Fibroblast of skin of back (primary cell): ENCODE measurements at places on chromosomes 7 and 10.

DNA sequence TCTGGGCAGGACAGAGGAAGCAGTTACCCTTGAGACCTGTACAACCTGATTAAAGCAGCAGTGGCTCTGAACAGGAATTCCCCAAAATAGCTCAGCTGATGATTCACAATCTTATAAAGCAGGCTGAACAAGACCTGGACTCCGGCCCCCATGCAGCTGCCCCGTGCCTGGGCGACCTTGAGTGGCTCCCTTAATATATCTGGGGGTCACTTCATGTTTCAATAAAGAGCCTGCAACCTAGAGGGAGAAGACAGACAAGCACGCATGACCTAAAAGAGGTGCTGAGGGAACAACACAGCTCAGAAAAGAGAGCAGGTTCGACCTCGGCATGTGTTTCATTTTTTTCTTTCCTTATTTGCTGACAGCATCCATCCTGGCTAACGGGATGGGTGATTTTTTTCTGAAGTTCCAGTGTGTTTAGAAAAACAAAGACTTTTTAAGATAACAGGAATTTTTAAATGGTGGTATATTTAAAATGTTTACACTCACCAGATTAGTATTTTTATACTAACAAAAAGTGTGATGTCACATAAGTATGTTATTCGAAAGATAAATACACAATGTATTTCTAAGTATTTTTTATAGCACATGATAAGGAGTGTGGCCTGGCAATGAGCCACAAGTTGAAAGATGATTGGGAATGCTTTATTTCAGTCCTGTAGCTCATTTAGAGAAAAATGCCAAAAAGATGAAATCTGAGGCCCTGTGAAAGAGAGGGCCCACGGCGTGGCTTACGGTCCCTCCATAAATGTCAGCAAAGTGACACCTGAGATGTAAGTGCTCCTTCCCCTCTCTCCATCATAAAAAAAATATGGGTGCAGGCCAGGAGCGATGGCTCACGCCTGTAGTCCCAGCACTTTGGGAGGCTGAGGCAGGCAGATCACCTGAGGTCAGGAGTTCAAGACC, 161.3 kb downstream of the SLIT1 start:
- peak; percentile 96 for DNase-seq

GRCh38 chr10:20949967-20950366, 52.9 kb upstream of the NEBL start:
- no peak for DNase-seq

- DNase-seq = no peak
Observed at GRCh38 chr7:98788966-98789365, 80.8 kb downstream of the TMEM130 start.

GRCh38 chr10:121823993-121824463, 103.8 kb downstream of the ATE1 start:
- DNase-seq = peak; percentile 58

DNA sequence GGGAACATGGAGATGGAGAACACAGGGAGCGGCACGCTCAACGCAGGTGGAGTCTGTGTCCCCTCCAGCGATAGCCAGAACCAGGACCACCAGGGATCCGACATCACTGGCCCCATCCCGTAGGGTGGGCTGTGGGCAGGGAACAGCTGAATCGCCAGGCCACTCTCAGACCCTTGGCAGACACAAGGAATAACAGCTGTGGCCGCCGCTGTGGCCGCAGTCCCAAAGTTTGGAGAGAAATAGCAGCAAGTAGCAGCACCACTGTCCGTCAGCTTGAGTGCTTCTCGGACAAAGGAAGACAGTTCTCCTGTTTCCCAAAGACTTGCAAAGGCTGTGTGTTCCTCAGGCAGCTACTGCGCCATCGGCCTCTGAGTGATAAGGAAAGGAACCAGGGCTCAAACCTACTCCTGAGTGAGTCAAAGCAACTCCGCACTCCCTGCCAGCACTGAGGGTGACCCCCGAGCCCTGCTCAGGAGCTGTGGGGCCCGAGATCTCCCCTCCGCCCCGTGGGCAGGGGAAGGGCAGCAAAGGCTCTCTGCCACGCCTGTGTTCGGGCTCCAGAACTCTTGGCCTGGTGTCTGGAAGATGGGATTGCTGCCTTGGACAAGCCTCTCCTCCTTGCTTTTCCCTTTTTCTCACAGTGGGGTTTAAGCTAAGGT, 82.3 kb upstream of the FAM20C start:
- DNase-seq = no peak

DNA sequence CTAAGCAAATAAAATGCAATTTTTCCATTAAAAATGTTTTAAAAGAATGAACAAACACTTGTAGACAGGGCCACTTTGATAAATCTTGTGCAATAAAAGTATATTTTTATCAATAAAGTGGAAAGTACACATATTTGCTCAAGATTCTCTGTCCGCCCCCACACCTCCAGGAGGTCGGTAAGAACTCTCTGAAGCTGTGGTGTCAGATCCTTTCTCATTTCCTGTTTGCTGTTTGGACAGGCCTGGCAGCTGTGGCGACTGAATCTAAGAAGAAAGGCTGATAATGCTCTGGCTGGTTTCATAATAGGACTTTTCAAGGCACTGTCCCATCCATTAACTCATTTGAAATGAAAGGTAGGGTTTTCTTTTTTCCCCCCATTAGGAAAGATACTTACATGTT, 15.3 kb upstream of the ASB4 start:
- DNase-seq = peak; percentile 11

DNA sequence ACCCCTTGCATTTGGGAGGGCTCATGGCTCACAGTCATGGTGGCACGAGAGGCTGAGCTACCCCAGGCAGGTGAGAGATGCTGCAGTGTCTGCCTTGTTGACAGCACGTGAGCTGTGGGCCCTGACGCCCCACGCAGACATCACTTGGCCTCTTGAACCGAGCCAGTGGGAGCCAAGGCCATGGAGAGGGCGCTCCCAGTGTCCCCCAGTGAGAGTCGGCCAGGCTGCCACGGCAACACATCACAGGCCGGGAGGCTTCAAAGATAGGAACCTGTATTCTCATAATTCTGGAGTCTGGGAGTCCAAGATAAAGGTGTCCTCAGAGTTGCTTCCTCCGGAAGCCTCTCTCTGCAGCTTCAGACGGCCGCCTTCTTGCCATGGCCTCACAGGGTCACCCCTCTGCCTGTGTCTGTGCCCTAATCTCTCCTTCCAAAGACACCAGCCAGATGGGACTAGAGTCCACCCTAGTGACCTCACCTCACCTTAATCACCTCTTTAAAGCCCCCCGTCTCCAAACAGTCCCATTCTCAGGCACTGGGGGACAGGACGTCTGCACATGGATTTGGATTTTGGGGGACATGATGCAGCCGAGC, 119.6 kb downstream of the KLF6 start:
- no peak for DNase-seq

- peak; percentile 20 for DNase-seq
Observed at GRCh38 chr7:140773104-140773503, 76.6 kb downstream of the NDUFB2 start.

DNA sequence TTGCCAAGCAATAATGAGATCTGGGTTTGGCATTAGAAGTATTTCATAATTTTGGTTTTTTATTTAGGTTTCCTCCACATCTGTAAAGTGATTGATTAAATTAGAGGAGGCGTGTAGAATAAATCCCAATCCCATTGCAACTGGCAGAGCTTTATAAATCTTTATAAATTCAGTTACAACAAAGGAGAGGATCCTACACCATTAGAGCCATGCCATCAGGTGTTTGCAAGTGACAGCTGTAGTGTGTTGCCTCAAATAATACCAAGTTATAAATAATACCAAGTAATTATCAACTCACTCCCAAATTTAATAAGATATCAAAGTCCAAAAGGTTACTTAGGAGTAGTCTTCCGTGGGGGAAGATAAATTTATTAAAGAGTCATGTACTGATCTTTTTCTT, 62.2 kb downstream of the PODXL start:
- no peak for DNase-seq

DNA sequence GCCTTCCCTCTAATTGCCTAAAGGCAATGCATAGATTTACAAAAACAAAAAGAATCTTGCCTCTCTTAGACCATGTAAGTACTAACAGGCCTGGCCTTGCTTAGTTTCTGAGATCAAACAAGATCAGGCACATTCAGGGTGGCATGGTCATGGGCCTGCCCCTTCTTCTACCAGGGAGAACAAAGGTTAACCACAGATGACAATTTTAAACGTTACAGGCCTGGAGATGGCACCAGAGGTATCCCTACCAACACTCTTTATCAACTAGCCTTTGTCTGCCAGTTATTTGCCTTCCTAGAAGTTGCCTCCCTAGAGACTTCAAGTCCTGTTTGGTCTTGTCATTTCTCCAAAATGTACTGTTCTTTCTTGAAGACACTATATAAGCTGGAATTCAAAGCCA, 252.6 kb downstream of the DOCK4 start:
- peak; percentile 32 for DNase-seq

DNA sequence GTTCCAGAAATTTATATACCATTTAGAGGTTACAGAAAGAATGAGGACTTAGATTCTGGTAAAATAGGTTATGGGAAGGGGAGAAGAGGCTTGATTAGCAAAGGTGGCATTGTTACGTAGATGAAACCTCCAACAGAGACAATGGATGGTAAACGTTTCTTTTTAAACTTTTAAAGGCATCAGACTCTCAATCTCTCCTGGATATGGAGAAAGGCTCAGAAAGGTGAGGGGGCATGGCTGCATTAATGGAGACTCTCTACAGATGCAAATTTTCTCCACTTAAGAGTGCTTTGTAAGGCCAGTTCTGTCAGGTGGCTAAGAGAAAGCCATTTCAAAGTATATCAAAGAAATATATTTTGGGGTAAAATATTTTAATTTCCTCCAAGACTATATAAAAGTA, 240.9 kb upstream of the PTER start:
- no peak for DNase-seq

DNA sequence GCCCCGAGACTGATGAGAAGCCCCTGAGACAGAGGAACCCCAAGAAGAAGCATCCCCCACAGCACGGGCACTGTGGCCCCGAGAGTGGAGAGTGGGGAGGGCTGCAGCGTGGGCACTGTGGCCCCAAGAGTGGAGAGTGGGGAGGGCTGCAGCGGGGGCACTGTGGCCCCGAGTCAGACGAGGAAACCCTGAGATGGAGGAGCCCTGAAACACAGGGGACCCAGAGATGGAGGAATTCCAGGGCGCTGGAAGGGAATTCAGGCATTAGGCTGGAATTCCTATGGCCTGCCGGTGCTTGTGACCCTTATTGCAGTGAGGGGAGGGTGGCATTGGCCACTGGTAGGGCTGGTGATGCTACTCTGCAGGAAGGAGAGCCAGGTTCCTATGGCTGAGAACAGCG, 168.6 kb upstream of the SHH start:
- no peak for DNase-seq

DNA sequence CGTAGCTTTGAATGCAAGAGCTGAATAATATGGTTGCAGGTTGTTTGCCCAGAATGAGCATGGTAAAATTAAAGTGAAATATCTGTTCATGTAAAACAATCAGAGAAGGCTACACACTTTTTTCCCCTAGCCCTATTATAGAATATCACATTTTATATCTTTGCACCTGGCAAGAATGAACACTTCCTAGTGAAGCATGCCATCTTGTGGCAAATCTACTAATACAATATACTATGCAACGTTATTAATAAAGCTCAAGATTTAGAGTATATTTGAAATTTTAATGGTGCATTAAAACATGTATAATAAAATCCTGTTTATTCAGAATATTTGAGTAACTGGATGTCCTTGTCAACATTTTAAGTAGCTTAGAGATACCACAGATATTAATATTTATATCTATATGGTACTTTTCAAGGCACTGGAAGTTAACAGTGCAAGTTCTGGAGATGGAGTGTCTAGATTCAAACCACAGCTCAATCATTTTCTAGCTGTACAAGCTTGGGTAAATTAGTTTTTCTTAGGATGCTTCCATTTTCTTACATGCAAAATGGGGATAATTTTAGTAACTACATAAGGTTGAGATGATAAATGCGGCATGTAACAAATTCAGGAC, 643.1 kb upstream of the SEMA3D start:
- peak; percentile 22 for DNase-seq

- DNase-seq = no peak
Observed at GRCh38 chr10:88759366-88760101, at the start of gene LIPN. Gene LIPN, plus strand, starts transcription at chr10:88760020. Its CDS starts 1,386 bp downstream, at chr10:88761406.

GRCh38 chr7:20238754-20239324, 21.7 kb upstream of the MACC1 start:
- no peak for DNase-seq

DNA sequence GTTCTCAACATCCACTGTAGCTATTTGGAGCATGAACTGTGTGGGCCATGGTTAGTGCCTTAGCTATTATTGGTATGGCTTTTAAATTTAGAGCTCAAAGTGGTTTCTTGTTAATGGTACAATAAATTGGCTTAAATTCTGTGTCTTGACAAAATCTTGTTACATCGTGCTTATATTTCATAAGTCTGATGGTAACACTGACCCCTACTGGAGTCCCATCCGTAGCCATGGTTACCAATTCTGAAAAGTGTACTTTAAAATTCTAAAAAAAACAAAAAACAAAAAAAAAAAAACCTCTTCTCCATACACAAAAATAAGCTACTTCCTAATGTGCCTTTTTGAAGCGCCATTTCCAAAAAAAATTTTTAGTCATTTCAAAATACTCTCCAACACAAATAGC, 6.4 kb upstream of the RPP30 start:
- peak; percentile 42 for DNase-seq

DNA sequence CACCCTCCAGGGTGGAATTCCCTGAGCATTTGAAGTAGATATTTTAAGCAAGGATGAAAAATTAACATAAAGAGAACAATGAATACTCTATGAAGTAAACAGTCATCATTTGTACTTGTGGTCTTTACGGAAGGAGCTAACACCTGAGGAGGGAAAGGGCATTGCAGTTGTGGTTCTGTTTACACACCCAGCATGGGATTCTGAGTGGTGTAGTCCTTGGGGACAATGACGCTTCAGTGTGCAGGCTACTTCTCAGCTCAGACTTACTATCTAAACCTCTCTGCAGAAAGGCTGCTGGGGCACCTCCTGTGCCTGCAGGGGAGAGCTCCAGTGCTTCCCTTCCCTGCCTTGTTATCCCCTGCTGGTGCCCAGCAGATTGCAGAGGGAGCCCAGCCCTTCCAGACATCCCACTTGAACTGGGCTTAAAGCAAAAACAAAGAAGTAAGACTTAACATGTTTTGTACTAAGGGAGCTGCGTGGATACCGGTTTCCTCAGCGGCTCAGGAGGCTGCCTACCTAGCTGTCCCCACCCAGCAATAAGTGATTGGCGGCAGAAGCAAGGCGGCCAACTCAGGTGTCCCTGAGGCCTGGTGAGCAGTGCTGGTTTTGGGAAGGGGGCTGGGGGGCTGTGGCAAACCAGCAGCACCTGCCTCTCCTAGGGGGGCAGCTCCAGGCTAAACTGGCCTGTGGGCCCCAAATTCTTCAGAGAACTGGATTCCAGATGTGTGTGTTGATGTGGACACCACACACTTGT, 89.1 kb downstream of the CELF2 start:
- DNase-seq = no peak

DNA sequence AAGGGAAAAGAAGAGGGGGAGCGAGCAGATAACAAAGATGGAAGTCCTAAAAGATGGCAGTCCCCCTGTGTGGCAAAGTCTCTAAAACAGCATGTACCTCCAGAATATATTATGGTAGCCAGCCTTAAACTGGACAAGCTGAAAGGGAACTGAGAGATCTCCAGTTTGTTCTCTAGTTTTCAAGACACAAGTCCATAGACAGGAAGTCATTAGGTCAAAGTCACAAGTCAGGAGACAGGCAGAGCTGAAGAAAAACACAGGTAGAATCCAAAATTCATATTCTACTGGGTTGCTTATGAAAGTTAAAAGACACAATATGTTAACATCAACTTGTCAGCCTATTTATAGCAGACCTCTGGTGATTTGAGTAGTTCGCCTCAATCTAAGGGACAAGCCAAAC, 38.7 kb downstream of the FAM107B start:
- DNase-seq = no peak
